Activated CD4-positive, alpha-beta memory T cell treated with anti-CD3 and anti-CD28 coated beads for 36 hours (primary cell): ENCODE measurements at places on chromosomes 12 and 14. TPM values are rescaled to one million over a fixed set of nuclear protein-coding genes. Genes with fewer than 3 reads are reported as not detected.

C14orf180 gene
- not detected for total RNA-seq

KDM5A gene
- 63.5 TPM for total RNA-seq

BEST3 gene
- not detected for total RNA-seq

KRT79 gene
- not detected for total RNA-seq

STAC3 gene
- 1.9 TPM for total RNA-seq

DEPDC4 gene
- total RNA-seq: 2.4 TPM

INSM2 gene
- not detected for total RNA-seq

P2RX7 gene
- 12.2 TPM for total RNA-seq

SLC17A8 gene
- not detected for total RNA-seq

GLI1 gene
- not detected for total RNA-seq

GRCh38 chr12:124227951-124228711, 66.8 kb upstream of the RFLNA start:
- DNase-seq: peak; percentile 10

GRCh38 chr12:46549527-46550265, 177.1 kb upstream of the SLC38A2 start:
- DNase-seq: peak; percentile 67

DNA sequence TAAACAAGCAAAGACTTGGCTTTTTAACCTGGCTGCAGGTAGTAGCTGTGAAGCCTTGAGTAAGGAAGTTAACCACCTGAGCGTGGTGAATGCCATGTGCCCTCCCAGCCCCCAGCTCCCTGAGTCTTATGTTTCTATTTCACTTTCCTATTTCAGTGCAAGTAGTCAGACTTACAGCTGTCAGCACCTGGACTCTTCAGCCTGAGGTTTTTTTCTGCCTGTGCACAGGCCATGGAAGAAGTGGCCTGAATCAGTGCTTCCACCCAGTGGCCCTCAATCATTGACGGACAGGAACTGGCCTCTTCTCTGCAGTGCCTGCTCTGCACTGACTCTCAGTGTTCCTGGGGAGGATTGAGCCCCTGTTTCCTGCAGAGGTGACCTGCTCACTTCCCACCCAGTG, 796.4 kb downstream of the MED13L start:
- no peak for DNase-seq

- DNase-seq: no peak
These were observed 10.1 kb downstream of the LTB4R start for GRCh38 chr14:24321212-24321975.

DNA sequence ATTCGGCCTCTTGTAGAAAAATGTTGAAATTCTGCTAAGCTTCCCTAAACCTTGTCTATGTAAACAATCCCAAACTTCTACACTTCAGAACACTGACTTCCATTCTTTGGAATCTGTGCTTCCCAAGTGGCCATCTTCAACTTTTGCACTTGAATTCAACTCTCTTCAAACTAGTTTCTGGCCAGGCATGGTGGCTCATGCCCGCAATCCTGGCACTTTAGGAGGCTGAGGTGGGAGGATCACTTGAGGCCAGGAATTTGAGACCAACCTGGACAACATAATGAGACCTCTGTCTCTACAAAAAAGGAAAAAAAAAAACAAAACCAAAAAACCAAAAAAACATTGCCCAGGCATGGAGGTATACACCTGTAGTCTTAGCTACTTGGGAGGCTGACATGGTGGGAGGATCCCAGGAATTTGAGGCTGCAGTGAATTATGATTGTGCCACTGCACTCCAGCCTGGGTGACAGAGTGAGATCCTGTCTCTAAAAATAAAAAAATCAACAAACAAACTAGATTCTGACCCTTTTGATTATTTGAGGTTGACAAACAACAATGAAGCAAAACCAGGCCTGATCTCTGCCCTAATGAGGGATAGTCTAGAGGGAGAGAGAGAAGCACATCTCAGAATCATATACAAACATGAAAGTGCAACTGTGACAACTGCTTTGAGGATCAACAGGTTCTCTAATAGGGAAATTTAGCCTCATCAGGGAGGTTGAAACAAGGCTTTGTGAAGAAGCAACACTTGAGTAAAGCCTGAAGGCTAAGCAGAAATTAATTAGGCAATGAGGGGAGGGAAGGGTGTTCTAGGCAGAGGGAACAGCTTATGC, 11.6 kb upstream of the C12orf75 start:
- no peak for DNase-seq

DNA sequence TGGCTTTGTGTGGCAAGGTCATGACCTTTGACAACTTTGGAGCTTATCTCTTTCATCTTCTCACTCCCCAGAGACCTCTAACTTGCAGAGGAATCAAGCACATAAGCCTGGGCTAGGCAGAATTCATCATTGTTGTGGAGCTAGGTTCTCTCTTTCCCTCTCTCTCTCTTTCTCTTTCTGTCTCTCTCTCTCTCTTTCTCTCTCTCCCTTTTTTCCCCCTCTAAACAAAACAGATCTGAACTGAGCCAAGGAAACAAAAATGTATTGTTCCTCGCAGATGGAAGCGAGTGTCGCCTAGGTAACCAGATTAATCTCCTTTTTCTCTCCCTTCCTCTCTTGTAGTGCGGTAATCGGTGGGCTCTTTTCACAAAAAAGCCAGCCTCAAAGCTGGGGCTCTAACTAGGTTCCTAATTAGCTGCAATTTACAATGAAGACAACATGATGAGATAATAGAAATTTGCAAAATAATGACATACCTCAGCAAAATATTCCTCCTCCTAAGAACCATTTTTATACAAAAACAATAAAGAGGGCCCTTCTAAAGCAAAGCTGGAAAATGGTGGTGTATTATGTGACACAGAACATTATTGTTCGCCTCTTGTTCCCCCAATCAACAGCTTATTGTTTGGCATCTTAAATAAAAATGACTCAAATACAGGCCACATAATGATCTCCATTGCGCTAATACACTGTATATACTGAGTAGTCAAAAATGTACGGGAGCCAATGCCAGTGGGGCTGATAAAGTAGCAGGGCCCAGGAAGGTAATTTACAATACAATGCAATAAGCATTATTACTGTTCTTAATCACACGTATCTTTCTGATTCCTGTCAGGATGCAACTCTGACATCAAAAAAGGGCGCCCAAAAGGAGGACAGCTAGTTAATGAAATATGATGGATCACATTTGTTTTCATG, 65.7 kb upstream of the SOX5 start:
- no peak for DNase-seq

- DNase-seq: no peak
These were observed 182.5 kb downstream of the MSRB3 start for GRCh38 chr12:65461017-65461416.

DNA sequence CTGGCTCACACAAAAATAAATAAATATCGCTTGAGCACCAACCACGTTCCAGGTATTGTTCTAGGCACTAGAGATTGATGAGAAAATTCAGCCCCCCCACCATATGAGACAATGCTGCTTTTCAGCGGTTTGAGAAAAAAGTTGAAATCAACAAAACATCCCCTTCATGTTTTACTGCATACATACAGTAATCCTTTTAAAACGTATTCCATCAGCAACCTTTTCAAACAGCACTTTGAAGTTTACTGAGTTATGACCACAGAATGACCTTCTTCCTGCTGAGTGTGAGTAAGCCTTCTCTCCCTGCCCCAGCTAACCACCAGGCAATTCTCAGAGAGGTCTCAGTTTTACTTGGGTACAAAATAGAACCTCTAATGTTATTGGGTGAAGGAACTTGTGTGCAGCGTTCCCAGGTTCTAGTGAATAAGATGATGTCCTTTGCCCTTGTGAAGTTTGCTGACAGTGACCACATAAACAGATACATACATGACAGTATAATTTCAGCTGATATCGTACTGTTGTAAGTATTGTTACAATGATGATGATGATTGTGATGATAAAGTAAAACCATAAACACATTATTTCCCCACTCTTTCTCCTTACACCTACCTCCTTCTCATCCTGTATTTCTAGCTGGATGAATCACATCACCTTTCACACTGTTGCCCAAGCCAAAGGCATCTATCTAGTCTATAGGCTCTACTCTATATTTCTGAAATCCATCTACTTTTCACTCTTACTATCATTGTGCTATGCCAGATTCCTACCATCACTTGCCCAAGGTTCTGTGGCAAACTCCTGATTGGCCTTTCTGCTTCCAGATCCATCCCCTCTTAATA, 124.4 kb upstream of the KRR1 start:
- DNase-seq: peak; percentile 36

- DNase-seq: no peak
These were observed 30.6 kb upstream of the OSBPL8 start for GRCh38 chr12:76590131-76590530.

- no peak for DNase-seq
These were observed 108.0 kb upstream of the MAX start for GRCh38 chr14:65210118-65210821.

DNA sequence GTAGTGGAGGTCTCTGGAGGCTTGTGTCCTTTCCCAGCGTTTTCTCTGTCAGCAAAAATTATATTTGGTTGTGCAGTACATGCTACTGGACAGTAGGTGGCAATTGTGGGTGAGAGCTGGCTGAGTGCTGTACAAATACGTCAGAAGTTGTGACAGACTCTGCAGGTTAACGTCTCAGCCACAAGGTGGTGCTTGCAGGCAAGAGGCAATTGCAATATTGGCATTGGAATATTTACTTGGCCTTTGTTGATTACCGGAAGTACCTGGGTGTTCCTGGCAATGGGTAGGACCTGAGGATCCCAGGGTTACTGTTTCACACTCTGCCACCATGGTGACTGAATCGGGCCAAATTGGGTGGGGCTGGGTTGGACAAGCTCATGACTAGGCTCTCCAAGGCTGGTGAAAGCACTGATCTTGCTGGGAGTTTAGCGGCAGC, 333.9 kb upstream of the LMO3 start:
- peak; percentile 18 for DNase-seq

DNA sequence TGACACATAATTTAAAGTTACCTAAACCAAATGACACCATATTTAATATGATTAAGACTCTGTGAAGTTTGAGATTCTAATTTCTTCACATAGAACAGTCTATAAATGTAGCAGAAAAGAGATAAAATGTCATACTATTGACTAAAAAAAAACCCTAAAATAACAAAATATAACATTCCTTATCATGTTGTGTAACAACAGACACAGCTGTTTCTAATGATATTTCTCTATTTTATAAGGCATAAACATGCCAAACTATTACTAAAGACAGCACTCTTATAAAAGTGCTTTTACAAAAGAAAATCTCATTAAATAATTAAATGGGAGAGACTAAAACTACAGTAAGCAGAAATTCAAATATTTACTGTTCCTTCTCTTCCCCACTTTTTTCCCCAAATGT, 49.4 kb downstream of the NOVA1 start:
- no peak for DNase-seq

GRCh38 chr14:78829274-78829673, 659.1 kb downstream of the NRXN3 start:
- DNase-seq: no peak

GRCh38 chr12:20367583-20368113, 689 bp upstream of the PDE3A start:
- no peak for DNase-seq

DNA sequence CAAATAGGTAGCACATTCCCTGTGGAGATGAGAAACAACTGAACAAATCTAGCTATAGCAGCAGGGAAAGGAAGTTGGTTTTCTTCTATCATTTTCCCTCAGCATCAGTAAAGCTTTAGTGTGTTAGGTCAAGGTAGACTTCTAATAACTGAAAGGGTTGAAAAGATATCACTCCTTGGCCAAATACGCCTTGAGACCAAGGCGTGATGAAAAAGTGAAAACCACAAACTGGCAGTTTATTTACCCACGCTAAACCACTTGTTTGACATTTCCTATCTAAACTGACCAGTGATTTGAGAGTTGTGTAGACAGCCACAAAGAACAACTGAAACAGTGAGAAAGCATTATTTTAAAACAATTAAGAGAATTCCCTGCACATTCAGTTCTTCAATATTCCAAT, 99.6 kb upstream of the SOX5 start:
- DNase-seq: no peak

DNA sequence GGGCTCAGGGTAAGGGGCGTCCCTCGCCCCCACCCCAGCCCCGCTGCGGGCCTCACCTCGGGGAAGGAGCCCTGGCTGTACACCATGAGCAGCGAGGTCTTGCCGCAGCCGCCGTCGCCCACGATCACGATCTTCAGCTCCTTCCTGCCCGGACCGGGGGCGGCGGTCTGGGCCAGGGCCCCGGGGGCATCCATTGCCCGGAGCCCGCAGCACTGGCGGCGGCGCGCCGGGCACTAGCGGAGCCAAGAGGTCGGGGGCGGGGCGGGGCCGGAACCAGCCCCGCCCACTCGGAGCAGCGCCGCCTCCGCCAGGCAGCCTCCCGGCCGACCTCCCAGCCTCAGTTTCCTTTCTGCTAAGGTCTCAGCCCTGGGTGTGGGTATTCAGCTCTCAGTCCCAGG, at the start of gene RHOF:
Gene RHOF, minus strand, starts transcription at position 249 of the 398 bp plus-strand sequence. Its CDS starts 55 bp downstream, at position 194.
- DNase-seq: peak; percentile 83

DNA sequence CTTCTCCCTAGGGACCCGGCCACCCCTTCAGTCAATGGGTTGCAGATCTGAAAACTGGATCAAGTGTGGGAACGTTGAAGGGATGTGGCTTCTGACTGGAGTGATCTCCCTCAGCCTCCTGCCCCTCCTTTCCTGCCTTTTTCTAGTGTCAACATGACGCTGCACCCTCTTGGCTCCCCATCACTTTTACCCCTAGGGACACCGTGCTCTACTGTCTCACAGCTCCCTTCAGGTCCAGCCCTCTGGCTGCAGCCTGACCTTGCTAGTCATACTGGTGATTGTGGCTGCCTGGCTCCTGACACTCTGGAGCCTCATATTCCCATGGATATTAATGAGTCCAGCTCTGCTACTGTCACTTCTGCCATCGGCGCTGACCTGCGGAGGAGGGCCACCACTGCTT, 51.5 kb upstream of the RASSF3 start:
- DNase-seq: no peak

DNA sequence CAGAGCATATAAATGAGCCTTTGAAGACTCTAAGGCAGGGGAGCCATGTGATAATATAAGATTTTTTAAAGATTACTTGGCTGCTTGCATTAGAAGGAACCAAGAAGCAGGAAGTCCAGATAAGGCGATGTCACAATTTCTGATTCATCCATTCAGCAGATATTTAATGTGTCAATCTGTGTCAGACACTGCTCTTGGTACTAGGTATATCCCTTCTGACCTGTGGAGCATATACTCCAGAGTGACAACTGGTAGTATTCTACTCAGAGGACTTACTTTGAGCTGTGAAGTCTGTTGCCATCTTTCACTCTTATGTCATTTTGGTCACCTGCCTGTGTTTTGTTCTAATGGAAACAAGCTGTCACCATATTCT, 10.7 kb downstream of the EID3 start:
- DNase-seq: no peak

GRCh38 chr14:95174184-95174792, 17.0 kb upstream of the DICER1 start:
- no peak for DNase-seq

- DNase-seq: no peak
These were observed 327.0 kb downstream of the BCL11B start for GRCh38 chr14:98944989-98945388.
